GM23248 (cell line): ENCODE measurements at places on chromosomes 1 and 21.

DNA sequence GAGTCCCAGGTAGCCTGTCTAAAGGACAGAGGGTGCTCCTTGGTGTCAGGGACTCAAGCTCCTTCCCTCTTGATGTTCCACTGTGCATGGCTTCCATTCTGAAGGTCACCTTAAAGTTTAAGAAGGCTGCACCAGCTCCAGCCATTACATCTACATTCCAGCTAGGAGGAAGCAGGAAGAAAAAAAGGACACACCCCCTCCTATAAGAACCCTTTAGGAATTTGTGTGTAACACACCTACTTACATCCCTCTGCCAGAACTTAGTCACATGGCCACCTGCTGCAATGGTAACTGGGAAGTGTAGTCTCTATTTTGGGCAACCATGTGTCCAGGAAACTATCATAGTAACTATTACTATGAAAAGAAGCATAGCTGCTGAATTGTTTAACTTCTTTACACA is 161.6 kb upstream of the KLHDC7A start:
- no peak for DNase-seq

DNA sequence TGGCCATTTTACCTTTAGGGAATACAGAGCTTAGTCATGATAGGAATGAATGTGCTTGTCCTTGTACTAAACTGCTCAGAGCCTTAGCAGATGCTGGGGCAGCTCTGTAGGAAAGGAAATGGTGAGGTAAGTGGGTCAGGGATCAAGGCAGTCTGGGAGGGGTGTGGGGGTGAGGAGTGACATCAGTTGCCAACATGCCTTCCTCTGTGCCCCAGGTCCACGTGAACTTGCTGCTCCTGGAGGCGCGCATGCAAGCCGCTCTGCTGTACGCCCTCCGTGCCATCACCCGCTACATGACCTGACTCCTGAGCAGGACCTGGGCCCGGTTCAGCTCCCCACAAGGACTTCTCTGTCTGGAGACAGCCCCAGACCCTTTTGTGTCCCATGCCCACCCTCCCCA is 21.2 kb downstream of the SESN2 start:
- no peak for DNase-seq

DNA sequence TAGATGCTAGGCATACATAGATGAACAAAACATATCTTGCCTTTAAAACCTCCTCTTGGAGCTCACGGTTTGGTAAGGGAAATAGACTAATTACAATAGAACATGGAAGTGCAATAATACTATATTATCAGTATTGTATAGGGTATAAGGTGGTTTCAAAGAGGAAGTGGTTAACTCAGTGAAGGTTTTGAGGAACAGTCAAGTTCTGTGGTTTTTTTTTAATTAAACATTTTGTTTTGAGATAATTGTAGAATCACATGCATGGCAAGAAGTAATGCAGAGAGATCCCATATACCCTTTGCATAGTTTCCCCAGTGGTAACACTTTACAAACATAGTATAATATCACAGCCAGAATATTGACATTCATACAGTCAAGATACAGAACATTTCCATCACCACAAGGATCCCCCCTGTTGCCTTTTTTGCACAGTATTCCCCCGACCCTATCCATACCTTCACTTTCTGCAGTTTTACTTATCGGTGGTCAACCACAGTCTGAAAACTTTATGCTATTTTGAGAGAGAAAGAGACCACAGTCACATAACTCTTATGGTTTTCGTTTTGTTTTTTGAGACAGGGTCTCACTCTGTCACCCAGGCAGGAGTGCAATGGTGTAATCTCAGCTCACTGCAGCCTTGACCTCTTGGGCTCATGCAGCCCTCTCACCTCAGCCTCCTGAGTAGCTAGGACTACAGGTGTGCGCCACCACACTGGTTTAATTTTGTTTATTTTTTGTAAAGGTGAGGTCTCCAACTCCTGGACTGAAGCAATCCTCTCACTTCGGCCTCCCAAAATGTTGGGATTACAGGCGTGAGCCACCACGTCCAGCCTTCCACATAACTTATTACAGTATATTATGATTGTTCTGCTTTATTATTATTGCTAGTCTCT is 60.5 kb upstream of the KIAA1614 start:
- DNase-seq, result no peak

GRCh38 chr1:218742467-218743262 is 397.5 kb downstream of the TGFB2 start:
- peak; percentile 16 for DNase-seq

DNA sequence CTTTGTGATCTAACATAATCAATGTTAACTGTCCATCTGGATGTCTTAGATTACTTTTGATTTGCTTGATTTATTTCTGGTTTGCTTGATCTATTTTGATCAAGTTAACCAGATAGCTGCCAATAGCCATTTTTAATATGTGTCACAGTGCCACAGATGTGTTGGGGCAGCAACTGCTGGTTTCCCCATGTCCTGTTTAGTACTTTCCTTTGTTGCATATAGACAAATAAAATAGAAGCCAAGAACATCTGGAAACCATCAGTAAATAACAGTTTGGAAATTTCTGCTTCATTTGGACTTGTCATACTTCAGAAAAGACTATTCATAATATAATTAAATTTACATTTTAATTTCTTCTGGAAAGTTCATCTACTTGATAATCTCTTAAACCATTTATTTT is 145.6 kb upstream of the C21orf91 start:
- no peak for DNase-seq

DNA sequence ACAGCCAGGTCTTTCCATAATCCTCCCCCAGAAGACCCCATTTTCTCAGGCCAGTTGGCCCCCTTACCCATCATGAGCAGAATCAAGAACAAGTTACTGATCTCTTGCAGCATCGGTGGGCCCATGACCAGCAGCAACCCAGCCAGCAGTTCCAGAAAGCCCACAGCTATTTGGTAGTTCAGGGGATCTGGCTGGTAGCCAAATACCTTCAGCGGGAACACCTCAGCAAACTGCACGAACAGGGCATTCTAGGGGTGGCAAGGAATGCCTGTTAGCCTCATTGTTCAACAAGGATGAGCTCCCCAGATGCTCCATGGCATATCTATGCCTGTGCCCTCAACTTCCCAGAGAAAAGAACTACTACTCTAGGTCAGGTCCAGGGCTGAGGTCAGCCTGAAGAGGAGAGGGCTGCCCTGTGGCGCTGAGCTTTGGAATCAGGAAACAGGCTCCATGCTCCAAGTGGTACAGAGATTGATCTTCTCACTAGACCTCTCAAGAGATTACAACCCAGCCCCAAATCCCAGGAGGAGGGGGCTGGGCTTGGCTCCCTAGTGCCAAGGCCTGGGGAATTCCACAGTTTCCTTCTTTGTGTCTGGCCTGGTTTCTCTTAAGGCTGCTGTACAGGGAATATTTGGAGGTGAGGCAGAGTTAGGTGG is 1.3 kb downstream of the TMEM35B start:
- peak; percentile 11 for DNase-seq

GRCh38 chr1:151832318-151832980 is 847 bp upstream of the RORC start:
- peak; percentile 88 for DNase-seq

DNA sequence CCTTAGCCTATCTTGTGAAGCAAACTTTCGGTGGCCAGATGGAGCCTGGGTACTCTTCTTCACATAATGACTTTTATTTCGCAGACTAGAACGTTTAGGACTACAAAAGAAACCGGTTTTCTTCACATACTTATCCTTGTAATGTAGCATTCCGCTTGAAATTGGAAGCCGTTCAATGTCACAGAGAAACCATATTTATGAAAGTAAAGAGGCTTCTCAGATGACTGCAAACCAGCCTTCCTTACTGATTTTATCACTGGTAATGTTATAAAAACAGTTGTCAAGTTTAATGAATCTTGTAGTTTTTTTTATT is 94.1 kb downstream of the PPIAL4G start:
- no peak for DNase-seq

GRCh38 chr1:165387505-165387904 is 31.0 kb upstream of the LMX1A start:
- DNase-seq, result peak; percentile 63

DNA sequence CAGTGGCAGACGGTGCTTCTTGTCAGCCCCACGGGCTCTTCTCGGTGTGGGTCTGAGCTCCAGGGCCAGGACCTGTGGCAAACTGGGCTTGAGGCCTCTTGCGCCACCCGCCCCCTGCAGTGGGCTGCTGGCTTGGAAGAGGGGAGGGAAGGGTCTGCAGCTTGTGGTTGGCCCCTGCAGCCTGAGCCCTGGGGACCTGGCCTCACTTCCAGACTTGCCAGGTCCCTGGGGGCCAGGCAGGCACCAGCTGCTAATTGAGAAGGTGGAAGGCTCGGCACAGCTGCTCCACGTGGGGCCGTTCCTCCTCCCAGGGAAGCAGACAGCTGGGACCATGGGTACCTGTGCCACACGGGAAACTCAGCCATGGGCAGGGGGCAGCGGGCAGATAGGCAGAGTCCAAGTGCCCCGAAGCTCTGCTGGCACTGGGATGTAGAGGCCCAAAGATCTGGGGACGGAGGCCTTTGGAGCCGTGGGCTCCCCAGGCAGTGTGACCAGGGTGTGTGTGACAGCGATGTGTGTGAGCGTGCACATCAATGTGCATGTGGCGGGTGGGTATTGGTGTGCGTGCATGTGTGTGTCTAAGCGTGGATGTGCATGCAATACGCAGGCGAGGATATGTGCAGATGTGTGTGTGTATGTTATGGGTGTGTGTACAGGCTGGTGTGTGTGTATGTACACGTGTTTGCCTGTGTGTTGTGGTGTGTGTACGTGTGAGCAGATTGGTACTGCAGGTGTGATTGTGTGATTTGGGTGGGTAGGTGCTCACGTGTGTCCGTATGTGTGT is 39.3 kb downstream of the TP73 start:
- DNase-seq, result no peak

DNA sequence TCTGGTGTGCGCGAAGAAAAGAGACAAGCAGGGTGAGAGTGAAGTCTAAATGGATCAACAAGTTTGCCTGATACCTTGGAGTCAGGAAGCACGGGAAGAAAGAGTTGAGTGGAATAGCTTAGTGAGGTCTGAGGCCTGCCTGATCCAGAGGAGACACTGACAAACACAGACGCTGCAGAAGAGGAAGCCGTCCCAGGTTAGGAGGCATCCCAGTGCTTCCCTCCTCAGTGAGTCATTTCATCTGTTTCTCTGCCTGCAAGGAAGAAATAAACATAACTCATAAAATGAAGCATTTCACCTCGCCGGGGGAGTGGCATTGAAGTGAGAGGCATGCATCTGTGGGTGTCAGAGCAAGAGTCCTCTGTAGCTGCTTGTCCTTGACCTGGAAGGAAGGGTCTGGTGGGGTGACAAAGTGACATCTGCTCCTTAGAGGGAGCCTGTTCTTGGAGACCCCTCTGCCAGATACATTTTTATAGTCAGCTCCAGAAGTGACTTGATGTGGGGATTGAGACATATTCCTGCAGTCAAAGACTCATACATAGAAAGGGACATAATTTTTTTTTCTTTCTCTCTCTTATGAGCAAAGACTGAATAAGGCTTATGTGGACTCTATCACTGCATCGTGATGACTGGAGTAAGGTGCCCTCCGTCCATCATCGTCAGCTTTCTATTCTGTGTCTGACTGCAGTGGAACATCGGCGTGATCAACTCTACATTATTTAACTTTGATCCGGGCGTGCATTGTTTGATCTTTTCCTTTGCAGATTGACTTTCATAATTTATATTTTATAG is 256.7 kb downstream of the KIF26B start:
- peak; percentile 24 for DNase-seq

DNA sequence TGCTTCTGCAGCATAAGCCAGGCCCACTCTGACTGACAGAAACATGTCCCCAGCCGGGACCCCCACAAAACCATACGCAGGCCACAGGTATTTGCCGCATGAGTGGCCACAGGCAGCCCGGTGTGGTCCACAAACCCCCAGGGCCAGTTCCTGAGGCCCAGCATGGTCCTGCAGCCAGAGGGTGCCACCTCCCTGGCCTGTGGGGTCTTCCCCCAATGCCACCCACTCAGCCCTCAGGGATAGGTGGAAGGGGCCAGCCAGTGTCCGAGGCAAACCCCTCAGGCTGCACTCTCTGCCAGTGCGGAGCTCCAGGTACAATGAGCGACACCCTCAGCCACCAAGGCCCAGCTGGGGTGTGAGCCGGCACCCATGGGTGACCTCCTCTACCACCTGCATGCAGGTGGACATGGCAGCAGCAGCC is 43.5 kb downstream of the UBE2G2 start:
- no peak for DNase-seq

DNA sequence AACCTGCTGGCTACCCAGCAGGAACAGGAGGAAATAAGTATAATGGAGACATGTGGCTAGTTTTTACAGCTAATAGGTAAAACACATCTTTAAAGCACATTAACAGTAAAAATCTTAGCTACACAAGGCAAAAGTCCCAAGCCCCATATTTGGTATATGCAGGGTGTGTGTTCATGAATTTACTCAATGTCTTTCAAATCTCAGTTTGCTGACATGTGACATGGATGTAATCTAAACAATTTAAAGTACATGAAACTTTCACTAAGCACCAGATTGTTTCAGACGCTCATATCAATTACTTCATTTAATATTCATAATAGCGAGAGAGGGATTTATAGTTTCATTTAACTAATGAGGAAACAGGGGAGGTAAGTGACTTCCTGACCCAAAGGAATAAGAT is 3.9 kb downstream of the TACSTD2 start:
- DNase-seq, result no peak

DNA sequence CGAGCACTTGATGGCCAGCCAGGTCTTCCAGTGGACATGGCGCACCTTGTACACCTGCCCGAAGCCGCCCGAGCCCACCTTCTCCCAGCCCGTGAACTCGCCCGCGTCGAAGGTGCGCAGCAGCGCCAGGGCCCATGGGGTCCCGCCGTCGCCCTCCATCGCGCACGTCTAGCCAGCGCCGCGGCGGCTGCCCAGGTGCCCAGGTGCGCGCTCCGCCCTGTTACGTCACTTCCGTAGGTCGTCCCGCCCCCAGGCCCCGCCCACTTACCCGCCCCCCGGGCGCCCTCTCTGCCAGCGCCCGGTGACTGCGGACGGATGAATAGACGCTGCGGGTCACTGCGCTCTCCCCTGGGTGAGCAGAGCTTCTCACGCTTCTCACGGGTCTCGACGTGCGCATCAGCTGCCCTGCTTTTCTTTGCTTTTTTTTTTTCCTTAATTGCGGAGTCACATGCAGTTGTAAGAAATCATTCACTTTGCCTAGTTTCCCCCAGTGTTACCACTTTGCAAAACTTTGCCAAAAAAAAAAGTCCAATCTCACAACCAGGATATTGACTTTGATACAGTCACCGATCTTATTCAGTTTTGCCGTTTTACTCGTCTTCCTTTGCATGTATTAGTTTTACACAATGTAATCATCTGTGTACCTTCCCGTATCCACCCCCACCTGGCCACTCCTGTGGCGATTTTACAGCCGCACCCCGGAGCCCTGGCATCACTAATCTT is at the start of gene RIPK4:
RIPK4 (minus strand) TSS at position 170 of the 723 bp plus-strand sequence; CDS start at position 159, 11 bp downstream.
- peak; percentile 80 for DNase-seq

GRCh38 chr21:45090966-45091365 is 16.6 kb downstream of the ADARB1 start:
- no peak for DNase-seq

- no peak for DNase-seq
Observed at GRCh38 chr1:98906809-98907208, 97.9 kb downstream of the PLPPR5 start.

DNA sequence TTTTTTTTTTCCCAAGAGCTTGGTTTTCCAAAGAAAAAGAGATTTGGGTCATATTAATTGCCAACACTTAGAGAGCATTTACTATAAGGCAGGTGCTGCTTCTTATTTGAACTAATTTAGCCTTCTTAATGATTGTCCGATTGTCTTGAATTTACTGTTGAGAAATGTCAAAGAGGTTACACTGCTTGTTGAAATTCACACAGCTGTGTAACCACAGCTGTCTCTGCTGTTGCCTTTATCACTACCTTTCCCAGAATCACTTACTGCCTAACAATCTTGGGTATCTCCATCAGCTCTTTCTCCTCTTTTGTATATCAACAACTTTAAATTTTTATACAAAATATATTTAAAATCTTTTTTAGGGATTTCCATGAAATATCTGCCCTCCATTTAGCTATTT is 115.6 kb downstream of the UCHL5 start:
- no peak for DNase-seq
